ENCODE measurements at places on chromosomes 12 and 14.

GRCh38 chr12:75995691-75996090 lies 35.9 kb downstream of the PHLDA1 start:
- no peak for DNase-seq

DNA sequence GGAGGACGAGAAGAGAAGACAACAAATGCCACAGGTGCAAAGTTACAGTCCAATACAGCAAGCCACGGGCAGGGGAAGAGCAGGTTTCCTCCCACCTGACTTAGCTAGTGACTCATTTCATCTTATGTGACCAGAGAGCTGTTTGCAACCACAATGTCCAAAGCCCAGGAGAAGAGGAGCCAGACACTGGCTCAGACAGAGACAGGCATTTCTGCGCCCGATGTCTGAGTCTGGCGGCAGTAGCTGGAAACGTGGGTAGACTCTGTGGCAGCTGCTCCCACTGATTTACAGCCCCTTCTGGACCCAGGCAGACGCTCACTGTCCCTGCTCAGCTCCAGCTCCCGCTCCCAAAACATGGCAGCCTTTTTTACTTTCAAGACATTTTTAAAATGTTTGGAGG lies 60.0 kb downstream of the CHGA start:
- no peak for DNase-seq

- DNase-seq, result peak; percentile 11
Observed at GRCh38 chr12:27807063-27807703, 27.1 kb upstream of the MANSC4 start.

DNA sequence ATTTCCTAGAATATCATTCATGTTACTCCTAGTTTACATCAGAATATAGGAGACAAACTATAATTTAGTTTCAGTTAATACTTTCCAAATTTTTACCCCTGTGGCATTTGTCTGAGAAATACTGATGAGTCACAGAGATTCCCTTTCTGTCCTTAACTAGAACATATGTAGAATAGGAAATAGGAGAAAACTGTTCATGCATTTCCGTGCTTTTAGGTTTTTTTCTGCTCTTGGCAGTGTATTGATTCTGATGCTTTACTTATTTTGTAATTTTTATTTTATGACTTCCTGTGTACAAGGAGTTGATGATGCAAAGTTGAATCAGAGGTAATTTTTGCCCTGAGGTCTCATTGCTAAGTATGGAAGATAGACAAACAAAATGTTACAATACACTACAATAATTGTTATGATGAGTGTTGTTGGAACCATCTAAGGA lies 23.0 kb downstream of the MNAT1 start:
- no peak for DNase-seq

DNA sequence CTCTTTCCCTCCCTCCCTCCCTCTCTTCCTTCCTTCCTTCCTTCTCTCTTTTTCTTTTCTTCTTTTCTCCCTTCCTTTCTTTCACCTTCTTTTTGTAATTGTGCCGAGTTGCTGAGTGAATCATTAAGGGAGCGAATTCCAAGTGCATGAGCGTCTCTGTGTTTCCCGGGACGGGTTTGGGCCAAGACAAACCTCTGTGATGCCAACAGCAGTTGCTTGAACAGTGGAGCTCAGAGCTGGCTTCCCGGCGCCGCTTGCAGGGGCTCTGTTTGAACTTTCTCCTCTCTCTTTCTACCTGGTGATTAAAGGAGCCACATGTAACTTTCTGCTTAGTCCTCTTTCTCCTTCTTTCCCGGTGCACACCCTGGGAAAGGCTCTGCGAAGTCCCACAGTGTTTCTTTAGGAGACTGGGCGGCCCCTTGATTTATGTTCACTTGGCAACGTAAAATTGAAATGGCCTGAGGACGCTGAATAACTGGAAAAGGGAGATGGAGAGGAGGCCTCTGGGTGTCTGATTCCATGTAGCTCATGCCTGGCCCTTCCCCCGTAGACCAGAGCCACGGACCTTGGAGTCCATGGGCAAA lies 33.7 kb upstream of the MAP1LC3B2 start:
- no peak for DNase-seq

- no peak for DNase-seq
Observed at GRCh38 chr12:19214020-19214419, 84.5 kb downstream of the PLEKHA5 start.

- no peak for DNase-seq
Observed at GRCh38 chr14:76456891-76457586, 81.1 kb downstream of the ESRRB start.

DNA sequence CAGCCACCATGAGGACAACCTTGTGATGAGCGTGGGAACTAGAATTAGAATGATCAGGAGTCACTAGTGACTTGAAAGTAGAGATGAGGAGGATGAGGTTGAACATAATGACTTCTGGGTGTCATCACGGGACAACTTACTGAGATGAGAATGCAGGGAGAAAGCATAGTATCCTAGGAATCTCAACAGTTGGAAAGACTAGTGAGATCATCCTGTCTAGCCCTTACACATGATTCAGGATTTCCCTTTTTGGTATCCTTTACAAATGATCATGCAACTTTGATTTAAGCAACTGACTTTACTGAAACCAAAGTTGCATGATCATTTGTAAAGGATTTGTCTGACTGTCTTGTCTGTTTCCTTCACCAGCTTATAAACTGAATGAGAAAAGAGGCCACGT lies 51.8 kb upstream of the HIF1A start:
- no peak for DNase-seq

GRCh38 chr14:104979758-104980610 lies 1.8 kb upstream of the AHNAK2 start:
- DNase-seq, result no peak

- DNase-seq, result no peak
Observed at GRCh38 chr14:88189417-88190191, 133.5 kb downstream of the KCNK10 start.

DNA sequence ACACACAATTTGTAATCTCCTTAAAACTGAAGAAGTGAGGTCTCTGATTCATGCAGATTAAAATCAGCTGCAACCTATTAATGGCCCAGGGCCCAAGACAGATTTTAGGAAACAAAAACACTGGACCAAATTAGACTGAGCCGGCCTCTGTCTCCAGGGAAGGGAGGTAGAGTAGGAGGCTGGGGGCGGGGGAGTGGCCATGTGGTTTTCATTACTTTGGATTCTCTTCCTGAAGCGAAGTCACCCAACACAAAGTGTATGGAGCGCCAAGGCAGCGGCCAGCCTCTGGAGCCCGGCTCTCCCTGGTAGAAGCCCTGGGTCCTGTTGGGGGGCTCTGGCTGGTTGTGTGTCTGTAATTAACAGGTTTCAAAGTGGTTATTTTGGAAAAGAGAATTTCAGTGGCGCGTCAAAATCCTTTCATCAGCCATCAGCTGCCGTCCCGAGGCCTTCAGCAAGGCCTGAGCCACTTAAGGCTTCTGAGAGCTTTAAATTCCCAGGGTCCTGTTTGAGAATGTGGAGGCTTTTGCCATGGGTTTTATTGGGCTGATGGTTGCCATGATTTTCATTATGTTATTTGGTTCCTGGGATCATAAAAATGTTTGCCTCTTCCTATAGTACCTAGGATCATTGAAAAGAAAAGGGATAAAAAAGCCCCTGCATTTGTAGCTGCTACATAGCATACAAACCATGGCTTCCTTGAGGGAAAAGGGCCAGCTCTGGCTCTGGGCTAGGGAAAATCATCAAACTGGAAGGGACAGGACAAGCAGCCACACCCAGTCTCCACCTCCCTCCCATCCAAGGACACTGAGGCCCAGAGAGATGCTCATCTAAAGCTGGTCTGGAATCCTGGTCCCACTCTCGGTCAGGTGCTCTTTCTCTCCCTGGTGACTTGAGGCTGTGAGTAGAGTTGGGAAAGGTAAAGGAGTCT lies 282.4 kb downstream of the ZFP36L1 start:
- no peak for DNase-seq

DNA sequence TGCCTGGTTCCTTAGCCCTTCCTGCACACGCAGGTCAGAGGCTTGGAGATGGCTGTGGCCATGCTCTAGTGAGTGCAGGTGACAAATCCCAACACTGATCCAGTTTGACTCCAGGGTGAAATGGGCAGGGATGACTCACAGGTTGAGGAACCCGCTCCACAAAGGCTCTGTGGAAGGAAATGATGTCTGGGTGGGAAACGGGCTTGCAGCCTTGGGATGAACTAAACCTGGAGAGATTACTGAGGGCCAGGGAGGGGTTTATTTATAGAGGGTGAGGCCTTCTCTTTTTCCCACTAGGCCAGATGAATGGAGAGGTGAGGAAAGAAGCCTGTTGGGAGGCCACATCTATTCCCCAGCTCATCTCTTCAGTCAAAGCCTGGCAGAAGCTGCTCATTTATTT lies 29.3 kb upstream of the EMP1 start:
- DNase-seq, result no peak

Data from activated effector memory CD4-positive, alpha-beta T cell treated with Interleukin-2 at 50 U/mL for 16 hours (primary cell).